Osteoblast (primary cell): ENCODE measurements at places on chromosomes 2 and 18. TPM values are rescaled to one million over a fixed set of nuclear protein-coding genes. Genes with fewer than 3 reads are reported as not detected.

Gene CEP68
- total RNA-seq, result 13.6 and 14.5 TPM in 2 replicates

Gene CDH19
- total RNA-seq, result not detected in 2 replicates

Gene NT5DC4
- total RNA-seq, result not detected in 2 replicates

Gene SERPINB4
- total RNA-seq, result 0.29 TPM in 1 of 2 replicates, not detected in the other

Gene CRACDL
- total RNA-seq, result not detected in 2 replicates

Gene RND3
- 241 and 298 TPM in 2 replicates for total RNA-seq

Gene B3GNT7
- 0.29 and 0.72 TPM in 2 replicates for total RNA-seq

Gene MOCOS
- total RNA-seq, result 14.4 and 19.9 TPM in 2 replicates

Gene HJURP
- 2.9 and 3.5 TPM in 2 replicates for total RNA-seq

Gene GRP
- not detected in 2 replicates for total RNA-seq

Gene ANTXR1
- 123 and 134 TPM in 2 replicates for total RNA-seq

Gene FAM124B
- not detected in 2 replicates for total RNA-seq

Gene SERPINB2
- 0.72 and 1.8 TPM in 2 replicates for total RNA-seq

Gene C2orf78
- not detected in 2 replicates for total RNA-seq

Gene SERPINB11
- total RNA-seq, result not detected in 2 replicates

Gene LRATD1
- total RNA-seq, result 5.8 and 10.0 TPM in 2 replicates

Gene CXCR4
- under 0.01 TPM in 2 replicates for total RNA-seq

Gene PER2
- 7.4 and 9.4 TPM in 2 replicates for total RNA-seq

Gene TSGA10
- 4.0 and 5.0 TPM in 2 replicates for total RNA-seq

Gene HNRNPA3
- total RNA-seq, result 19.7 and 21.4 TPM in 2 replicates

Gene CTAGE1
- total RNA-seq, result under 0.01 TPM in 1 of 2 replicates, not detected in the other

Gene ZNF804A
- under 0.01 TPM in 1 of 2 replicates, not detected in the other for total RNA-seq

Gene ABHD1
- under 0.01 TPM in 2 replicates for total RNA-seq

Gene C1QL2
- total RNA-seq, result not detected in 2 replicates

Gene IL18RAP
- total RNA-seq, result not detected in 2 replicates

Gene ZEB2
- total RNA-seq, result 119 and 128 TPM in 2 replicates

Gene CNGA3
- total RNA-seq, result 0.29 and 0.36 TPM in 2 replicates
